K562 (cell line): ENCODE measurements at places on chromosomes 1 and 21. TPM values are rescaled to one million over a fixed set of nuclear protein-coding genes. Genes with fewer than 3 reads are reported as not detected.

GRCh38 chr1:244876228-244876910 is 12.0 kb upstream of the HNRNPU start:
- H3K4me1 ChIP-seq: no peaks in the 10 kb centered on the region; the same call in 1 of the 2 replicates
- no peaks in the 10 kb centered on the region for H3K36me3 ChIP-seq
- no peak for DNase-seq

DNA sequence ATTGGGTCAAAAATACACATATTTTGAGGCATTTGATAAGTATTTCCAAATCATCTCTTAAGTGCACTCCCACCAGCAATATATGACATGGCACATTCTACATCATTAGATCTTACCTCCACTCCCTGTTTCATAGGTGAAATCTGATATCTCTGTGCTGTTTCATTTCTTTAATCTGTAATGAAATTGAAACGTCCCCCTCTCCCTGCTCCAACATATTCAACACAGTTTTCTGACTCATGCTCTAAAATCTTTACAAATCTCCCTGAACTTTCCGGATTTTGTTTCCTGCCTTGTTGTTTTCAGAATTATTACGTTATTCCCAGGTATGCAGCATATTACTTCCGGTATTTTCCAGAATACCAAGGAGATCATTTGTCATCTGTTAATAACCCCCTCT is 66.1 kb upstream of the AKT3 start:
- H3K4me3 ChIP-seq: no peak overlapping the region
- no peak overlapping the region for H3K27ac ChIP-seq
- H3K27me3 ChIP-seq: peaks cover 35% of the 10 kb centered on the region
- no peaks in the 10 kb centered on the region for H3K36me3 ChIP-seq
- H3K4me1 ChIP-seq: no peaks in the 10 kb centered on the region

GRCh38 chr1:209382231-209383100 is 201.0 kb upstream of the CAMK1G start:
- DNase-seq: no peak
- H3K4me3 ChIP-seq: no peak overlapping the region
- H3K4me1 ChIP-seq: no peaks in the 10 kb centered on the region
- no peaks in the 10 kb centered on the region for H3K36me3 ChIP-seq

GRCh38 chr1:3190256-3191041 is 121.4 kb downstream of the PRDM16 start:
- H3K27me3 ChIP-seq: peaks cover 91% of the 10 kb centered on the region
- H3K4me3 ChIP-seq: no peak overlapping the region
- H3K27ac ChIP-seq: no peak overlapping the region
- no peak for DNase-seq
- H3K36me3 ChIP-seq: no peaks in the 10 kb centered on the region

DNA sequence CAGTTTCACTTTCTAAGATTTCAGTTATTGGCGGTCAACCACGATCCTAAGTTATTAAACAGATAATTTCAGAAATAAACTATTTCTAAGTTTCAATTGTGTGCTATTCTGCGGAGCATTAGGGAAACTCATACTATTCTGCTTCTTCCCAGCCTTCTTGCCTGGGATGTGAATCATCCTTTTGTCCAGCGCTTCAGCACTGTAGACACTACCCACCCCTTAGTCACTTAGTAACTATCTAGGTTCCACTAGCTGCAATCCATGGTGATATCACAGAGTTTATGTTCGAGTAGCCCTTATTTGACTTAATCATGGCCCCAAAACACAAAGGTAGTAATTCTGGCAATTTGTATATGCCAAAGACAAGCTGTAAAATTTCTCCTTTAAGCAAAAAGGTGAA is 279.9 kb upstream of the ADAMTS5 start:
- H3K27ac ChIP-seq: no peak overlapping the region
- no peaks in the 10 kb centered on the region for H3K36me3 ChIP-seq
- no peaks in the 10 kb centered on the region for H3K27me3 ChIP-seq
- H3K4me3 ChIP-seq: no peak overlapping the region

Gene TIPRL
- 57.0 and 64.4 TPM in 2 replicates for total RNA-seq

GRCh38 chr1:98839840-98840239 is 164.8 kb downstream of the PLPPR5 start:
- no peaks in the 10 kb centered on the region for H3K27me3 ChIP-seq
- H3K4me3 ChIP-seq: no peak overlapping the region
- no peaks in the 10 kb centered on the region for H3K4me1 ChIP-seq
- no peak overlapping the region for H3K27ac ChIP-seq
- DNase-seq: no peak
- H3K36me3 ChIP-seq: no peaks in the 10 kb centered on the region

Gene KRTAP19-1
- total RNA-seq: not detected in 2 replicates

Gene UQCRH
- total RNA-seq: 1,267 and 1,360 TPM in 2 replicates

Gene TRIM45
- total RNA-seq: 3.6 and 5.3 TPM in 2 replicates

- H3K27ac ChIP-seq: no peak overlapping the region
- no peaks in the 10 kb centered on the region for H3K4me1 ChIP-seq
- H3K4me3 ChIP-seq: no peak overlapping the region
- H3K27me3 ChIP-seq: no peaks in the 10 kb centered on the region
- peaks cover 94% of the 10 kb centered on the region for H3K36me3 ChIP-seq
Observed at GRCh38 chr1:20775700-20776099, 11.4 kb downstream of the HP1BP3 start.

DNA sequence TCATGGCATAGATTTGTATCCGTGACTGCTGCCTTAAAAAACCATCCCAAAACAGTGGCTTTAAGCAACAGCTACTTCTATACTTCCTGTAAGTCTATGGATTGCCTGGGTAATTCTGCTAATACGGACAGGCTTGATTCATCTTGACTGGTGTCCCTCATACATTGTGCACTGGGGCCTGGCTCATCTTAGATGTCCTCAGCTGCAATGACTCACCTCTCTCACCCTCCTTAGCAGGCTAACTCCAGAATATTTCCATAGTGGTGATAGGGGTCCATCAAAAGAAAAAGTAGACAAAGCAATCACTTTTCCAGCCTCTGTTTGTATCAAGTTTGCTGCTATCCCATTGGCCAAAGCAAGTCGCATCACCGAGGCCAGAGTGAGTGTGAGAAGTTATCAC is 409.1 kb upstream of the KAZN start:
- no peaks in the 10 kb centered on the region for H3K4me1 ChIP-seq
- H3K27me3 ChIP-seq: peaks cover 19% of the 10 kb centered on the region; the same call in 2 of the 3 replicates
- no peak overlapping the region for H3K27ac ChIP-seq
- H3K36me3 ChIP-seq: no peaks in the 10 kb centered on the region

DNA sequence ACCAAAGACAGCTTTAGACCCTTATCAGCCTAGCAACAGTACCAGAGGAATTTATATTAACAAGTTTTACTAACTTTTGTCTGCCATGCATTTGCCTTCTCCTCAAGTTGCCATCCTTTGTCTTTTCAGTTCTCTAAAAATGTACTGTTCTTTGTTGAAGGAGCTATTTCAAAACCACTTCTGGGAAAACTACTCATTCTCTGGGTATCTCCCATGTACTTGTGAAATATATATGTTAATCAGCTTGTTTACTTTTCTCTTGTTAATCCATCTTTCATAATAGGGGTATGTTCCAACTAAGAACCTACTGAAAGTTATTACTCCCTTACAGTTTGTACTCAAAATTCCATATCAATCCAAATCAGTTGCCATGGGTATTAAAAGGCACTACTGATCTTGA is 16.3 kb downstream of the DPYD start:
- no peaks in the 10 kb centered on the region for H3K27me3 ChIP-seq
- no peak overlapping the region for H3K4me3 ChIP-seq
- H3K36me3 ChIP-seq: no peaks in the 10 kb centered on the region
- no peak overlapping the region for H3K27ac ChIP-seq
